HS-5 (cell line): ENCODE measurements at places on chromosomes 2 and 18.

- DNase-seq = no peak
Measured at GRCh38 chr2:241035142-241035817, 36.9 kb downstream of the SNED1 start.

DNA sequence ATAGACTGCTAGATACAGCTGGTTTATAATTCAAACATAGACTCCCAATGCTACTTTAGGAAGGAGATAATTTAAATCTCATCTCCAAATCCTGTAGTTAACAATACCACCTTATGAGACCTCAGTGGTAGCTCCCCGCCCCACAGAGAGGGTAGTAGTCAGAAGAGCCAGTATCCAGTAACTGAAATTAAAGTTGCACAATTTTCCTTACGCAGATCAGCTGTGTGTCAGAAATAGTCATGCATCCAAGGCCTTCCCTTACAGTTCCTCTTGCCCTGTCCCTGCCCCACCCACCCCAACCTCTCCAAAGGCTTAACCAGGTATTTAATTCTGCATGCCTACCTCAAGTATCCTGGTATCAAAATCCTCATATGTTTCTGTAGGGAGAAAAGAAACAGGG, 15.5 kb downstream of the MRPS5 start:
- DNase-seq = no peak

GRCh38 chr2:17148407-17149145, 369.7 kb downstream of the RAD51AP2 start:
- DNase-seq = no peak

GRCh38 chr2:204713211-204713610, 167.9 kb downstream of the PARD3B start:
- no peak for DNase-seq

- DNase-seq = no peak
Measured at GRCh38 chr2:201258666-201259615, 1.4 kb upstream of the CASP8 start.

GRCh38 chr2:69145204-69145603, 132.2 kb downstream of the ANTXR1 start:
- no peak for DNase-seq

GRCh38 chr2:197201874-197202273, 108.7 kb downstream of the ANKRD44 start:
- no peak for DNase-seq

DNA sequence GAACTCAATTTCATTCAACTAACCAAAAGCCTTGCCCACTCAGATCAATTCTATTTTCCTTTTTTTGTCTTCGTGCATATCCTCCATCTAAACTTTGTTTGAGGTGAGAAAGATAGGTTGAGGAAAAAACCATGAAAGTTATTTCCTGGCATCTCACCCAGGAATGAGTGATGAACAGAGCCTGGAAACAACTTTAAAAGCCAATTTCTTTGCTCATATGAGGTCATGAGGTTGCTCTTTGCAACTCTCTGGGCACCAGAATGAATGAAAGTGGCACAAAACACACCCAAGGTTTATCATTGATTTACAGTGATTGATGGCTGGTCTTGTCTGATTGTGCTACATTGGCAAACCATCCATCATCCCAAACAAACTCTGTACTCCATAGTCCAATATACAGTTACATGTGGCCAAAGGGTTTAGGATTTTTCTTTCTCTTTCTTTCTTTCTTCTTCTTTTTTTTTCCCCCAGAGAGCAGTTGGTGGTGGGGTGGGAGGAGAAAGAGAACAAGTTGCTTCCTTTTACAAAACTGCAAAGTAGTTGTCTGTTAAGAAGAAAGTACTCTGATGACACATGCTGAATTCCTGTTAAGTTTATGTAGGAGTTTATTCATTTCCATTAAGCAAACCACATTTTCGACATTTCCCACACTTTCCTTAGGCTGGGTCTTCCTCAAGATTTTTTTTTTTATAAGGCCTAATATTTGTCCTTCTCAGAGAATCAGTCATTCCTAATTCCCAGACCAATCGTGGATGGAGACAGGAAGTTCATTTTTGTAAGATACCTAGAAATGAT, 575.9 kb upstream of the ZEB2 start:
- peak; percentile 55 for DNase-seq

DNA sequence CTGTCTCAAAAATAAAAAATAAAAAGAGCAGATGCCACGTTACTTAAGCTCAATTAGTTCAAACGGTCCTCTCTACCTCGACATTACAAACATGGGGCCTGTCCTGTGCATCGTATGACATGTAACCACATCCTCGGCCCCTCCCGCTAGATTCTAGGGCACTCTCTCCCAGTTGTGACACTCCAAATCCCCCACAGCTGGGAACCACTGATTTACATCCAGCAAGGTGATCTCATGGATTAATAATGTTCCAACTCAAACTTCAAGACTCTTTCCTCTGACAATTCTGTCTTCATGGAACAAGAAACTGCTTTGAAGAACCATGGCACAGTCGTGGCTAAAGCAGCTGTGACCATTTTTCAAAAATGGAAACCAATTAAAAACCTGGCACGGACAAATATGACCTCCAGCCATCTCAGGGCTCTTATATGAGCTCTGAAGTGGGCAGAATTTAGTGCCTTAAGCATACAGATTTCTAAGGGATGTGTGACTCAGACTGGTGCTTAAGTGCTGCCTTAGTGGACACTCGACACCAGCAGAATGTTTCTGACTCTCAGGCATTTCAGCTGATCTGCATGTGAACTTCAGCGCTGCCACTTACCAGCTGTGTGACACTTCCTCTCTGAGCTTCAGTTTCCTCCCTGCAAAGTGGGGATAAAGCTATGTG, 31.7 kb upstream of the ASAP2 start:
- DNase-seq = peak; percentile 58

GRCh38 chr2:14232217-14232616, 400.3 kb upstream of the LRATD1 start:
- no peak for DNase-seq

GRCh38 chr2:608711-609110, 68.5 kb downstream of the TMEM18 start:
- DNase-seq = no peak

GRCh38 chr2:18752022-18752493, 162.7 kb upstream of the NT5C1B start:
- DNase-seq = no peak

DNA sequence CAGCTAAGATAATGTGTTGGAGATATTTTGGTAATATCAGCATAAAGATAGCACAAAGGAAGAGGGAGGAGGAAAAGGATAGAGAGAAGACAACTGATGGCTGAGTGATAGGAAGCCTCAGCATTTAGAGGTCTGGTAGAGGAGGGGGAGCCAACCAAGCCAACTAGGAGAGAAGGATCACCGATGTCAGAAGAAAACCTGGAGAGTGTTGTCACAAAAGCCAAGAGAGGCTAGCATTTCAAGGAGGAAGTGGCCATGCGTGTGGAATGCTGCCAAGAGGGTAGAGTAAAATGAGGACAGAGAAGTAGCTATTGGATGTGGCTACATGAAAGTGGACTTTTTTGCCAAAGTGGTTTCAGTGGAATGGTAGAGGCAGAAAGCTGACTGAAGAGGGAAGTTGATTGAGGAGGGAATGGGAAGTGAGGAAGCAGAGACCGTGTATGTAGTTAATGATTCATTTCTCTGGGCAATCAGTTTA, 34.3 kb downstream of the LCLAT1 start:
- no peak for DNase-seq

GRCh38 chr18:2412281-2412680, 159.0 kb downstream of the METTL4 start:
- DNase-seq = no peak

DNA sequence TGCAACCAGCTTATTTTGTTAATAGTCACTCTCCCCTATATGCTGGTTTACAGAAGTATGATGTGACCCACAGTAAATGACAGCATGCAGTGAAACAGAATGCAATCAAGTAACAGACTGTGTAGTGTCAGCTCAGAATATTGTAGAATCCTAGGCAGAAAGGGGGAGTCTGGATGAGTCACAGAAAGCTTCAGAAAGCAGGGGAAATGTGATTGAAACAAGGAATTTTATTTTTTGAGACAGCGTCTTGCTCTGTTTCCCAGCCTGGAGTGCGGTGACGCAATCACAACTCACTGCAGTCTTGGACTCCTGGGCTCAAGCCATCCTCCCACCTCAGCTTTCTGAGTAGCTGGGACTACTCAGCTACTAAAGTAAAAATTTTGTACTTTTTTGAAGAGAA, 219.9 kb upstream of the FBXO11 start:
- no peak for DNase-seq

GRCh38 chr2:237092920-237093781, 7.5 kb downstream of the COPS8 start:
- DNase-seq = no peak

DNA sequence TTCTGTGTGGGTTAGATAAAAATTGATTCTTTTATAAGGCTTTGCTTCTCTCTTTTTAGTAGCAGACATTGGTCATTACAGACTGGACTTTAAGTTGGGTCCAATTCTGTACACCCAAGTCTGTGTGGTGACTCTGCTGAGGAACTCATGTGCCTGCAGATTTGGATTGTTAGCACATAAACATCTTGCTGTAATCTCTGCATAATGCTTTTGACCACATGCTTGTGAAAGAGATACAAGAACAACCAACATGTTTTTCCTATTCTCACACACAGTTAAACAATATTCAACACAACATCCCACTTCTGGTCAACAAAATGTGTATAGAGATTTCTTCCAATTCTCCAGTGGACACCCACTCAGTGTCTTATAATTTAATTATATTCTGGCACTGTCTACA, 270.1 kb downstream of the RDH14 start:
- no peak for DNase-seq
